Activated T-cell treated with anti-CD3 and anti-CD28 coated beads, Interleukin-2, amount 50 U/mL, for 24 hours (primary cell): ENCODE measurements at places on chromosomes 16 and 17.
A peak's percentile ranks its signal among the peaks of the same experiment; 100 is the strongest.

DNA sequence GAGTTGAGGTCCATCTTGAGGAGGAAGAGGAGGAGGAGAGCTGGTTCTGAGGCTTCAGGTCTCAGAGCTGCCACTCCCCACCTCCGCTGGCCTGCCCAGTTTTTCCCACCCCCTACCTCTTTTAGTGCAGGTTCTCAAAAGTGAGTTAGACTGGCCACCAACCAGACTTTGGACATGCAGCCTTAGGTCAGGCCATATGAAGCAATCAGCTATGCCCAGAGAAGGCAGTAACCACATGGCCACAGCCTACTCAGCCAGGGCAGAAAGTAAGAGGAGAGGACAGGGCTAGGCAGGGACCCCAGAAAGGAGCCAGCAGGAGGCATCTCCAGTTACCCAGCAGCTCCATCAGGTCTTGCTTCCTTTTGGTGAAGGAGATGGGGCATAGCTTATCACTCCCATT lies 9.0 kb downstream of the MYO15A start:
- DNase-seq, result no peak

- DNase-seq, result no peak
These were observed 54.9 kb downstream of the RGS9 start for GRCh38 chr17:65191811-65192740.

DNA sequence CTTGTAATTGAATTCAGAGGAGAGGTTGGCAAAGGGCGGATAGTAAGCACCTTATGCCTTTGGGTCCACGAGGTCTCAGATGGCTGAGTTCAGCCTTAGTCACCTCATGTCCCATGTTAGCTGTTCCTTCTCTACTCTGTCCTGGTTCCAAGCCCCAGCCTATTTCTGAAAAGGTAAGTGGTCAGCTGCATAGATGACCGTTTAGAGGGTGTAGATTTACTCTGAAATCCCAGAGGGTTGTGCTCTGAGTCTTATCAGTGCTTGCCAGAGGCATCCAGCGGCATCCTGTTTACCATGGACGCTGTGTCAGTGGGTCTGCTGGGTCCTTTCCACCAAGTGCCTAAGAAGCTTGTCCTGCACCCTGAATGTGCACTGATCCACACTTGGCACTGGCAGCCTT lies 1.9 kb downstream of the ZNF778 start:
- no peak for DNase-seq

GRCh38 chr17:49227436-49228261 lies 2.9 kb downstream of the PHOSPHO1 start:
- DNase-seq, result peak; percentile 83

GRCh38 chr16:73875996-73876690 lies 420.5 kb upstream of the PSMD7 start:
- no peak for DNase-seq

DNA sequence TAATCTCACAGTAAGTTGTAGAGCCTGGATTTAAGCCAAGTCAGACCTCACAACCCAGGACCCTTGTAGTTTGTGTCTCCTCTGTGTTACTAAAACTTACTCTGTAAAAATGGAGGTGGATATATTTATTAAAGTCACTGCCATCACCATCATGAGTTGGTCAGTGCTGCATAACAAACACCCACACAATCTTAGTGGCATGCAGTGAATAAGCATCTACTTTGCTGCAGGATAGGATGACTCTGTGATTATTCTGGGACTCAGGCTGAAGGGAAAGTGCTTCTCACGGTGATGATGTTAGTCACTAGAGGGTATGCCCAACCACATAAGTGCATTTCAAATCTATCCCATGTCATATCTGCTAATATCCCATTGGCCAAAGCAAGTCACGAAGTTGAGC lies 398.7 kb downstream of the XYLT1 start:
- no peak for DNase-seq

DNA sequence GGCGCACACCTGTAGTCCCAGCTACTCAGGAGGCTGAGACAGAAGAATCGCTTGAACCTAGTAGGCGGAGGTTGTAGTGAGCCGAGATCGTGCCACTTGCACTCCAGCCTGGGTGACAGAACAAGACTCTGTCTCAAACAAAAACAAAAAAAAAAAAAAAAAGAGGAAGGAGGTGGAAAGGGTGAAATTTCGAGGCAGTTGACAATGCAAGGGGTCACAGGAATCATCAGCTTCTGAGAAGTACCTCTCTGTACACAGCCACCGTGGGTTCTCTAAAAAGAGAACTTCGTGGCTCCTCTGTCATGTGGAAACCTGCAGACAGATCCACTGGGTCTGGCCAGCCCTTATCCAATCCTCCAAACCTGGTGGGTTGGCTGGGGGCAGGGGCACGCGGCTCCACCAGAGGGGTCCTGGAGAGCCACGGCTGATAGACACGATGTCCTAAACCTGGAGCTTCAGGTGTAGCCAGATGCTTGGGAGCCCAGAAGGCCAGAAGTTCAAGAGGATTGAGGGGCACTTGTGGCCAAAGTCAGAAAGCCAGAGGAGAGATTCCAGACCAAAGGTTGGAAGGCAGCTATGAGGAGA lies 540 bp upstream of the CD300LF start:
- no peak for DNase-seq

DNA sequence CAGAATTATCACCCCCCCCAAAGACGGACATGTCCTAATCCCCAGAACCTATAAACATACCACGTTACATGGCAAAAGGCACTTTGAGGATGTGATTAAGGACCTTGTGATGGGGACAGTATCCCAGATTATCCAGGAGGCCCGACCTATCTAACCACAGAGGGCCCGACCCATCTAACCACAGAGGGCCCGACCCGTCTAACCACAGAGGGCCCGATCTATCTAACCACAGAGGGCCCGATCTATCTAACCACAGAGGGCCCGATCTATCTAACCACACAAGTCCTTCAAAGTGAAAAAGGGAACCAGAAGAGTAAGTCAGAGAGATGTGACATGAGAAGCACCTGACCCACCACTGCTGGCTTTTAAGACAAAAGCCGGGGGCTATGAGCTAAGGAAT lies 56.8 kb downstream of the ANKFY1 start:
- no peak for DNase-seq

DNA sequence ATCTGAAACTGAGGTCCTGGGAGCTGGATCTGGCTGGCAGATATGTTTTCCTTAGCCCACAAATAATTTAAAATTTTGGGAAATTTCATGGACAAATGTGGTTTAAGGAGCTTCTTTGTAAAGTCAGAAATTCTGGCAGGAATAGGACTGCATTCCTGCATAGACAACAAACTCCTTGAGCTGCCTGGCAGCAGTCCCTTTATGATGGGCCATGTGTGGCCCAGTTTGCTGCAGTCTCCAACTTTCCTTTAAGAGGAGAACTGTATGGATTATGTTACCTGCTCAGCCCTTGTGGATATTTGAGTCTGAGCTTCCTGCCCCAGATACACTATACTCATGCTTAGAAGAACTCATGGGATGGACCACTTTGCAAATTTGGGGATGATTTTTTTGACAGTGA lies 48.5 kb upstream of the HS3ST2 start:
- DNase-seq, result no peak

GRCh38 chr17:18228176-18228682 lies 2.8 kb downstream of the LLGL1 start:
- DNase-seq, result no peak

DNA sequence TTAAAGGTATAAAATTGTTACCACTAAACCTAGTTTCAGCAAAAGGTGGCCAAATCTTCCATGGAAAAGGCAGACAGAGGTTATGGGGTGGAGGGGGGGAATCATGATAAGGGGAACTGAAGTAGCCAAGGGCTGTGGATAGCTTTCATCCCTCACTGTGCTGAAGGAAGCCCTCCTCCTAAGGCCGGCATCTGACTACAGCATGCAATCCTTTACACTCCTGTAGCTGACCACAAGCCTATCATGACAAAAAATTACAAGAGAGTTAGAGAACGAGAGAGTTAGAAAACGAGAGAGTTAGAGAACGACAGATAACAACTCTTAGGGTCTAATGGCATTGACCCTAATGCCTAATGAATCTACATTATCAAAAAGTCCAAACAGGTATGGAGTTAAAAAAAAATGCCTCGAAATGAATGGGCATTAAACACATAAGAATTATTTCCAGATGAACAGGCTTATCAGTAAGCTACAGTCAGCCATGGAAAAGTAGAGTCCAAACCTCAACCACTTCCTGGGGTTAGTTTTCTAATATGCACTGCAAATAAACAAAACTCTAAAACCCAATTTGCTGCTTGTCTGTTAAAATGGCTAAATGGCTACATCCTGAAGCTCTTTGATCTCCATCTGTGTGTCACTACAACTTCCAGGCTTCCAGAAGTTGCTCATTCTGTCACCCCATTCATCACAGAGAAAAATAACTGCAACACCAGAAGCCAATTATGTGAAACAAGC lies 29.7 kb downstream of the DUSP14 start:
- DNase-seq, result no peak

DNA sequence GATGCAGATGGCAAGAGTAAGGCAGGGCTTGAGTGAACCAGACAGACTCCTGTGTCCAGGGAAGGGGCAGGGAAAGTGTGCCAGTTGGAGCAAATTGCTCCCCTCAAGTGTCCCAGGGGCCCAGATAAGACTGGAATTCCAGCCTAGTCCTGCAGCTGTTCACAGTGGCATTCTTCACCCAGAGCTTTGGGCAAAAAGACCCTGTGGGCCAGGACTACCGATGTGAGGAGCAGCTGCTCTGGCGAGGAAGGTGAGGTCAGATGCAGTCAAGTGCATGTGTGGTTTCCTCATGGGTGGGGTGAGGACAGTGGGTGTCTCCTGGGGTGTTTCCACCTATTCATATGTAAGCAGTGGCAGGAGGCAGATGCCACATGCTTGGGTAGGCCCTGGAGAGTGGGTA lies 14.3 kb downstream of the NEUROD2 start:
- DNase-seq, result no peak

GRCh38 chr16:88531931-88532433 lies 38.2 kb upstream of the ZC3H18 start:
- DNase-seq, result no peak

GRCh38 chr17:10513299-10514067 lies 4.9 kb downstream of the MYH1 start:
- DNase-seq, result no peak

- no peak for DNase-seq
These were observed 228.6 kb upstream of the SDK2 start for GRCh38 chr17:73872816-73873215.

- peak; percentile 65 for DNase-seq
These were observed 12.3 kb downstream of the GLIS2 start for GRCh38 chr16:4328046-4328781.

- no peak for DNase-seq
These were observed 27.5 kb downstream of the ZFHX3 start for GRCh38 chr16:73020409-73020884.

GRCh38 chr16:85562093-85562786 lies 50.9 kb upstream of the GSE1 start:
- DNase-seq, result no peak

DNA sequence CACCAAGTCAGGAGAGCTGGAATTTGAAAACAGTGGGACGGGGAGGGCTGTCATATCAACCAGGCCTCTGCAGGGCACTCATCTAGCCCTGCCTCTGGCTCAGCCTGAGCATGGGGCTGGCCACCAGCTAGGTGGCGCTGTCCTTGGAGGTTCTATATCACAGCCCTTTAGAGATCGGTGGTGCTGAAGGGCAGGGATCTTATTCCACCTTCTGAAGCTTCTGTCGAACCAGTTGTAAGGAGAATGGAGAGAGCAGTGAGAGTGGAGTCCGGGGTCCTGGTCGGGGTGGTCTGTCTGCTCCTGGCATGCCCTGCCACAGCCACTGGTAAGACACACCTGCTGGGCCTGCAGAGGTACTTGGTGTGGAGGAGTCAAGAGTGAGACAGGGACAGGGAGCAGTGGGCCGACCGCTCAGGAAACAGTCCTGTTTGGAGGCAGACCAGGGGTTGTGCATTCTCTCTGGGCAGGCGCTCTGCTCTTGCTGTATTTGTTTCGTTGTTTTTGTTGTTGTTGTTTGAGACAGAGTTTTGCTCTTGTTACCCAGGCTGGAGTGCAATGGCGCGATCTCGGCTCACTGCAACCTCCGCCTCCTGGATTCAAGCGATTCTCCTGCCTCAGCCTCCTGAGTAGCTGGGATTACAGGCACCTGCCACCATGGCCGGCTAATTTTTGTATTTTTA lies at the start of gene CES3:
Gene CES3 (plus strand): TSS at position 202 of the 680 bp plus-strand sequence. CDS start 42 bp downstream, at position 244.
- peak; percentile 72 for DNase-seq

GRCh38 chr16:72085002-72085401 lies 8.4 kb downstream of the TXNL4B start:
- no peak for DNase-seq

- no peak for DNase-seq
These were observed 9.2 kb downstream of the ELOB start for GRCh38 chr16:2767891-2768290.

DNA sequence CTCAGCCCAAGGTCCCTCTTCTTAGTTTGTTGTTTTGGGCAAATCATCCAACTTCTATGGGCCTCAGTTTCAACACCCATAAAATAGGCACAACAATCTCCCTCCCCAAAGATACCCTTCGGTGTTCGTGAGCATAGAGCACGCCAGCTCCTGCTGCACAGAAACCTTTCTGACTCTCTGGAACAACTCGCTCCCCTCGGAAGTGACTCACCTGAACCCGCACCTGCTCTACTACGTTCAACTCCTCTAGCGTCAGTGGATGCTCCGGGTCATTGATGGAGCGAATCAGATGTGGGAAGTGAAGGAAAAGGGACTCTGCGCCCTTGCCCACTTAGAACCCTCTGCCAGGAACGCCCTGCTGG lies 445 bp downstream of the CIAO2B start:
- no peak for DNase-seq

- no peak for DNase-seq
These were observed 4.4 kb downstream of the SEC14L1 start for GRCh38 chr17:77145224-77145611.

DNA sequence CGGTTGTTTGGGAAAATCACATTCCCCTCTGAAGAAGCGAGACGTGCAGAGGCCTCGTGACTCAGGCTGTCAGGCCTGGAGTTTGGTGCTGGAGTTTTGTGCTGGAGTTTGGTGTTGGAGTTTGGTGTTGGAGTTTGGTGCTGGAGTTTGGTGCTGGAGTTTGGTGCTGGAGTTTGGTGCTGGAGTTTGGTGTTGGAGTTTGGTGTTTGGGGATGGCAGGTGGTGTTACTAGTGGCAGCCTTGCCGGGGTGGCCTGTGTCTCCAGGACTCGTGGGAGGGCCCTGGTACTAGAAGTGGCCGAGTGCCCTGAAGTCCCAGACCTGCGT lies 12.6 kb downstream of the TBC1D24 start:
- DNase-seq, result no peak

- no peak for DNase-seq
These were observed 74.2 kb upstream of the DNAJA2 start for GRCh38 chr16:47047524-47048203.

GRCh38 chr16:46884513-46885293 lies 541 bp downstream of the GPT2 start:
- peak; percentile 50 for DNase-seq

DNA sequence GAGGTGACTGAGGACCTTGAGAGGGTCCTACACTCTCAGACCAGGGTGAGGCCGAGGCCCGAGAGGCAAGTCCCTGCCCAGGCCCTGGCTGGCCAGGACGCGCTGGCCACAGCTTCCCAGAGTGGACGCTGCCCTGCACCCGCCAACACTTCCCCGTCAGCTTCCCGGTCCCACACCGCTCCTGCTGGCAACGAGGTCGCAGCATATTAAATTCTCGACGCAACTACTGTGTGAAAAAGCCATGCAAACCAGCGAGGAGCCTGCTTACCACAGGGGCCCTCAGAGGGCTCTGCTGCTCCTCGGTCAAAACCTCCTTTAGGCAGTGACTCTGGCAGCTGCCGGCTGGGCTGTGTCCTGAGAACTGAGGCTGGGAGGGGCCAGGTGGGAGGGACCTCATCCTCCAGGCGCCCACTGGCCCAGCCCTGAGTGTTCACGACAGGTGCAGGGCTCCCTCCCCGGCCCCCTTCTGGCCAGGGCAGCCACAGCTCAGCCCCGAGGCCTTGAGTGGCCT lies 2.1 kb upstream of the TEX19 start:
- no peak for DNase-seq
